ENCODE measurements at places on chromosomes 3 and 15.

- no peak for DNase-seq
These were observed 18.7 kb downstream of the RASGRF1 start for GRCh38 chr15:79071901-79072300.

GRCh38 chr15:72540606-72541237 is 66.6 kb downstream of the ARIH1 start:
- no peak for DNase-seq

DNA sequence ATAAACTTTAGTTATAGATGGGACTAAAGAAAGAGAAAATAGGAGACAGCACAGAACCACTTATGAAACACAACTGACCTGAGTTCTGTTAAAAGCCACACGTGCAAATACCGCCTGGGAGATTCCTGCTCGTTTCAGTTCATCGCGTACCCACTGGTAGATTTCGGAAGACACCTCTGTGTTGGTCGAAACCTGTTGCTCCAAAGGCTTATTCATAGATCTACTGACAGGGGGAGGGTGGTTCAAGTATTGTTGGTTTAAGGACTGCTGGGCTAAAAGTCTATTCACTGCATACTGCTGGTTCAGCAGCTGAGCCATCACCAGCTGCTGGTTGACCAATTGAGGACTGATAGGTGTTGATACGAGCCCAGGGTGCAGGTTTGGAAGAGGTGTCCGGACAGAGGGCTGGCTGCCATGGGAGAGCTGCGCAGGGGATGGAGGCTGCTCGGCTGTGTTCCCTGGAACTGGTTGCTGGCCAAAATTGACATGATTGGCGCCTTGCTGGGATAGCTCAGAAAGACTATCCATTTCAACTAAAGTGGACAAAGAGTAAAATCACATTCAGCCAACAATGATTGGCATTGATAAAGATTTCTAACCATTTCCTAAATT is 30.6 kb downstream of the SATB1 start:
- DNase-seq, result no peak

DNA sequence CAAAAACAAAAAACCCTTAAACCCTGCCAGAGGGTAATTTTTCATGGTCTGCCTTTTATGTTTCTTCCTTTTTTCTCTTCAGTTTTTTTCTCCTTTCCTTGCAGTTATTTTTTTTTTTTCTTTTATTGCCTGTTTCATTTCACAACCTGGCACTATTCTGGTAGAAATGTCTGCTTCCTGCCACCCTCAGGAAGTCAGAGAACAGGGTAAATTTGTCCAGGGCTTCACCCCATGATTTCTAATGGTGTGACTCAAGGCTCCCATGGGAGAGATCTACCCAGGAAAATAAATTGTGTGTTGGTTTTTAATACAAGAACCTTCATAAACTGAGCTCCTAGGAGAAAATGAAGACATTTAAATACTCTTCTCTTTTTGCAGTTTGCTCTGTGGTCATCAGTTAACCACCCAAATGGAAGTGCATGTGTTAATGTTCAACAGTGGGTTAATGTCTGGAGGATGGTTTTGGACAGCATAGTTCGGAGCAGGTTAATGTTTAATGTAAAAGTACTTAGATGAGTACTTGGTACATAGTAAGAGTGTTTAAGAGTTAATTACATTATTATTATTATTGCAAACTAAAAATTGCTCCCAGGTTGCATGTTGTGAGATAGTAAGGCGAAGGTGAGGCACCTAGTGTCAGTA is 45.9 kb downstream of the CGNL1 start:
- DNase-seq, result no peak

- DNase-seq, result no peak
These were observed 117.9 kb downstream of the MEIS2 start for GRCh38 chr15:36982430-36982829.

- no peak for DNase-seq
These were observed 3.5 kb upstream of the PAK6 start for GRCh38 chr15:40235201-40235885.

DNA sequence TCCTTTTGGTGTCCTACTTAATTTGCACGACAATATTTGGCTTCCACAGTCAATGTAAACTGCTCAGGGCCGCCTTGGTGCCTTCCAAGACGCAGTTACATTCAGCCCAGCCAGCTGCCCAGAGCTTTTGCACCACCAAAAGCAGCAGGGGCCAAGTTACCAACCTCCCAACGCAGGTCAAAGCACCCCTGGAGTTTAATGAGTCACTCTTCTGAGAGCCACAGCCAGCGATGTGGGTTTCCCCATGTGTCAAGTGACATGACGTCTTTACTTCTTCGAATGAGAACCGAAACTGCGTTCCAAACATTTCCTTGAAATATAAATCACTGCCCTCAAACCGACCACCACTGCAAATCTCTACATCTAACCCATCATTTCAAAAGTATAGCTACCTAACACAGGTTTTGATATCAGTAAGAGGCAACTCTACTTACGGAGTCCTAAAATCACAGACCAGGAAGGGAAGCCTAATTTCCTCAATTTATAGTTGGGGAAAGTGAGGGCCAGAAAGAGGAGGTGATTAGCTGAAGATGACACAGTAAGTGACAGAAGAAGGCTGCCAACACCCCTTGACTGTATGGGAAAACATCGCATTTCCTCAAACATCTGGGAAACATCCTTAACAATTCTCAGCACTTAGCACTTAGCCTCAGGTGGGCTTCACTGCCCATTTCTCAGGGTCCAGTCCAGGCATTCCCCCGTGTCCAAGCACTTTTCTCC is 24.5 kb downstream of the MB21D2 start:
- DNase-seq, result peak; percentile 19

- DNase-seq, result no peak
These were observed 51.3 kb downstream of the CYP11A1 start for GRCh38 chr15:74316141-74316540.

Measured in stimulated activated CD8-positive, alpha-beta memory T cell treated with anti-CD3 and anti-CD28 coated beads, Interleukin-4, amount 100 ng/mL, for 4 hours (primary cell).